ENCODE measurements at places on chromosomes 7 and 10. TPM values are rescaled to one million over a fixed set of nuclear protein-coding genes. Genes with fewer than 3 reads are reported as not detected.
A peak's percentile ranks its signal among the peaks of the same experiment; 100 is the strongest.

DNA sequence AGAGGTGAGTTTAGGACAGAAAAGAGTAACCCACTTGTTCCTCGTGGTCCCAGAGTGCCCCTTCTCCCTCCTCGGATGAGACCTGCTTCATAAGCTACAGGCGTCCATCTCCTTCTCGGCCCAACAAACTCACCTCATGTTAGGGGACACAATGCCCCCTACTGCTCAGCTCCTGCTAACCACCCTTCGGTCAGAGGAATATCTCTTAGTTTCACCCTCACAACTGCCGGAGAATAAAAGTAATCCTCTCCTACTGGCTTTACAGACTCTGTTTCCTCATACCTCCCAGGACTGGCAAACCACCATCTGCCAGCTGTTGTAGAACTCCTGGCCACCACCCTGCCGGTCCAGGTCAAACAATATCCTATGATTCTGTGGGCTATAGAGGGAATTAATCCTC, 3.2 kb downstream of the AKR1B15 start:
- no peak overlapping the region for H3K27ac ChIP-seq
- DNase-seq: peak; percentile 56
- 0 out of 3 replicates have a peak, but pooled peaks cover 2% of the 10 kb centered on the region for H3K4me1 ChIP-seq
- no peaks in the 10 kb centered on the region for H3K36me3 ChIP-seq

DNA sequence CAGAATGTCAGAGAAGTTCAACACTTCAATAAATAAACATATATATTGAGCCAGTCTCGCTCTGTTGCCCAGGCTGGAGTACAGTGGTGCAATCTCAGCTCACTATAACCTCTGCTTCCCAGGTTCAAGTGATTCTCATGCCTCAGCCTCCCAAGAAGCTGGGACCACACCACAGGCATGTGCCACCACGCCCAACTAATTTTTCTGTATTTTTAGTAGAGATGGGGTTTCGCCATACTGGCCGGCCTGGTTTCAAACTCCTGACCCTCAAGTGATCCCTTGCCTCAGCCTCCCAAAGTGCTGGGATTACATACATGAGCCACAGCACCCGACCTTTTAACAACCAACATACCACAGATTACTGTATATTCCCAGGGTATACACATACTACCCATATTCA, 134.2 kb downstream of the JMJD1C start:
- H3K4me1 ChIP-seq: no peaks in the 10 kb centered on the region
- DNase-seq: no peak
- H3K4me3 ChIP-seq: no peak overlapping the region
- H3K27ac ChIP-seq: no peak overlapping the region
- no peaks in the 10 kb centered on the region for H3K36me3 ChIP-seq

GRCh38 chr10:32959006-32959920, 1.2 kb upstream of the ITGB1 start:
- DNase-seq: no peak
- H3K4me3 ChIP-seq: peak overlapping the region; percentile 81
- H3K27me3 ChIP-seq: no peaks in the 10 kb centered on the region
- H3K4me1 ChIP-seq: peaks cover 10% of the 10 kb centered on the region

GRCh38 chr7:87202705-87203104, 16.8 kb downstream of the TMEM243 start:
- H3K36me3 ChIP-seq: peaks cover 21% of the 10 kb centered on the region
- DNase-seq: no peak
- no peaks in the 10 kb centered on the region for H3K27me3 ChIP-seq
- no peaks in the 10 kb centered on the region for H3K4me1 ChIP-seq

The GRM3 gene
- 0.03 TPM for polyA plus RNA-seq

The ADARB2 gene
- polyA plus RNA-seq: not detected

The ANKRD1 gene
- polyA plus RNA-seq: not detected

- H3K27me3 ChIP-seq: no peaks in the 10 kb centered on the region
- no peaks in the 10 kb centered on the region for H3K4me1 ChIP-seq
- peak; percentile 37 for DNase-seq
- H3K4me3 ChIP-seq: no peak overlapping the region
- no peaks in the 10 kb centered on the region for H3K36me3 ChIP-seq
Measured at GRCh38 chr7:37031571-37032257, 307.4 kb upstream of the AOAH start.

The COX19 gene
- 11.1 TPM for polyA plus RNA-seq

GRCh38 chr10:28930514-28931495, 253.5 kb downstream of the BAMBI start:
- no peaks in the 10 kb centered on the region for H3K36me3 ChIP-seq
- H3K27ac ChIP-seq: no peak overlapping the region
- DNase-seq: no peak

The TRIM50 gene
- not detected for polyA plus RNA-seq

DNA sequence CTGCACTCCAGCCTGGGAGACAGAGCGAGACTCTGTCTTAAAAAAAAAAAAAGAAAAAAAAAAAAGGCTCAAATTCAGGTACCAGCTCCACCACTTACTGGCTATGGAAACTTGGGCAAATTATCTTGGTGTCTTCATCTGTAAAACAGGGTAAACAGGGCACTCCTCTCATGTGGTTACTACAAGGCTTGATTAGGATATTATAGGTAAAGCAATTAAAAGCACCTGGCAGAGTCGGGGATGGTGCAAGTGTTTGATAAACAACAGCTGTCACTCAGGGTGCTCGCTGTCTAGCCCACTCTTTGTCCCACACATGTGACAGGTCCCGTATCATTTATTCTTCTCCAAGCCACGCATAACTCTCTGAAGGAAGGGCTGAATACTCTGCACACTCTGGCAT, 96.9 kb downstream of the SORBS1 start:
- DNase-seq: no peak
- H3K4me1 ChIP-seq: peaks cover 3% of the 10 kb centered on the region
- H3K4me3 ChIP-seq: no peak overlapping the region

- no peak overlapping the region for H3K27ac ChIP-seq
- no peak overlapping the region for H3K4me3 ChIP-seq
- H3K27me3 ChIP-seq: peaks cover 76% of the 10 kb centered on the region
- DNase-seq: no peak
Measured at GRCh38 chr10:1406132-1406966, 331.0 kb downstream of the ADARB2 start.

DNA sequence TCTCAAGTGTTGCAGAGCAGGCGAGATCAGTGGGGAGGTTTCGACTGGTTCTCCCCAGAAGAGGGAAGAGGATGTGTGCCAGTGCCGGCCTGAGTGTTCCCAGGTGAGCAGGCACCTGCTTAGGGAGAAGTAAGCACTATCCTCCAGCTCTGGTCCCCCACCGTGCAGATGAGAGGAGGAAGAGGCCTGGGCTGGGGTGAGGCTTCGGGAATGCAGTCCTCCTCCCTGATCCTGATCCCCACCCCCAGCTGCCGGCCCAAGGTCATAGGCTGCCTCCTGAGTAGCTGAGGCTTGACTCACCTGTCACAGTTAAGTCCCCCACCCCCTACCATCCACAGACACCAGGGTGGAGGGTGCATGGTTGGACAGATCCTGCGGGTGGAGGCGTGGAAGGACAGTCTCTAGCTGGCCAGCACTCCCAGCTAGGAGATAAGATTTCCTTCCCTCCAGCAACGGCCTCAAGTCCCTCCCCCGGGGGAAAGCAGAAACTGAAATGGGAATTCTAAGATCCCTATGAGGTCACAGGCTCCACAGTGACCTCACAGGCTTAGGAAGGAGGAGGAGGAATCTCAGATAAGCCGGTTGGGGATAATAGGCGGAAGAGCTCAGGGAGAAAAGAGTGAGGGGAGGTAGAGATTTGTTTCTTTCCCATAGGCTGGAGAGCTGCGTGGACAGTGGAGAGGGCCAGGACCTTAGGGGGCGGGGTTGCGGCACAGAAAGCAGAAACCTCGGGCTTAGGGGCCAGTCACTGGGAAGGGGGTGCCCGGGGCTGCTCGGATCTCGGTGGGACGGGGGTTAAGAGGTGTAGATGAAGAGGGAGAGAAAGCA, 1.0 kb downstream of the LRCH4 start:
- peak overlapping the region; percentile 88 for H3K27ac ChIP-seq
- peaks cover 26% of the 10 kb centered on the region for H3K4me1 ChIP-seq
- no peaks in the 10 kb centered on the region for H3K27me3 ChIP-seq
- peak overlapping the region; percentile 75 for H3K4me3 ChIP-seq

DNA sequence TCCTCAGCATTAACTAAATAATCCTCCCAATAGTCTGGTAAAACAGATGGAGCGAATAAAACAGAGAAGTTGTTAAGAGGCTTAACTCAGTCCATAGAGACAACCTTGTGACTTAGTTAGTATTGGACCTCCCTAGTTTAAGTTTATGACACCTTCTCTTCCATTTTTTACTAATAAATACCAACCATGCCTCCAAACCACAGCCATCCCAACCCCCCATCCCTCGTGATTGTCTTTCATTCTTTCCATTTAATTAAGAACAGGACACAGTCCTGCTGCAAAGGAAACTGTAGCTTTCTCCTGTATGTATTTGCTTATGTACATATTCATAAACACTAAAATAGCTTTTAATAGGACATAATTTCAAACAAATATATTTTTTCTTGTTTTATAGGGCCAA, 238.2 kb downstream of the SEMA3D start:
- H3K27me3 ChIP-seq: no peaks in the 10 kb centered on the region
- no peak overlapping the region for H3K27ac ChIP-seq
- H3K4me3 ChIP-seq: no peak overlapping the region
- H3K4me1 ChIP-seq: no peaks in the 10 kb centered on the region
- DNase-seq: no peak

DNA sequence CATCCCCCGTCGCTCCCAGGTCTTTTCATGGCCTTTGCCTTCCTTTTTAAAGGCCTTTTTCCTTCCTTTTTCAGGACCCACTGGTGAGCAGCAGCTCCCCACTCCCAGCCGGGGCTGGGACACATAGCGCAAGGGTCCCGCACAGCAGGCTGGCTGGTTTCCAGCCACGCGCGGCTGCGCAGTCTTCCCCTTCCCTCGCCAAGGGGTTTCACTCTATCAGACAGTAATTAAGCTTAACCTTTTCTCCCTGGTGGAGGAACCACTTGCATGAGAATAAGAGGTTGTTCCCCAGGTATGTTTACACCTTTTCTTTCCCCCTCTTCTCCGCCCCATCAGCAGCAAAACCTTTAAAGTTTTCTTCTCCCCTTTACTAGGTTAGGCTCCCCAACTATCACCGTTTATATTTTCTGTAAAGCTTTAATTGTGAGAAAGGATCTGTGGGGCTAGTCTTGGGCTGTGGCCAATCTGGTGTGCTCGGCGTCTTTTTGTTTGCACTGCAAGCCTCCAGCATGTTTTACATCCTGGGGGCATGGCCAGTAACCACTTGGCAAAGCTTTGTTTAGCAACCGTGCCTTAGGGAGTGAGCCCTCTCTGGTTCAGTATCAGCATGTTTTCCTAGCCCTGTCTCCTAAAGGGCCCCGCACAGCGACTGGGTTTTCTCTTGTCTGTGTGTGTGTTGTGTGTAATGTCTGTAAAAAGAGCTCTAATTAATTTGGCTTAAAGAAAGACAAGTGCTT, 219.6 kb downstream of the PHF14 start:
- peaks cover 4% of the 10 kb centered on the region for H3K4me1 ChIP-seq
- H3K27me3 ChIP-seq: peaks cover 6% of the 10 kb centered on the region
- no peaks in the 10 kb centered on the region for H3K36me3 ChIP-seq

DNA sequence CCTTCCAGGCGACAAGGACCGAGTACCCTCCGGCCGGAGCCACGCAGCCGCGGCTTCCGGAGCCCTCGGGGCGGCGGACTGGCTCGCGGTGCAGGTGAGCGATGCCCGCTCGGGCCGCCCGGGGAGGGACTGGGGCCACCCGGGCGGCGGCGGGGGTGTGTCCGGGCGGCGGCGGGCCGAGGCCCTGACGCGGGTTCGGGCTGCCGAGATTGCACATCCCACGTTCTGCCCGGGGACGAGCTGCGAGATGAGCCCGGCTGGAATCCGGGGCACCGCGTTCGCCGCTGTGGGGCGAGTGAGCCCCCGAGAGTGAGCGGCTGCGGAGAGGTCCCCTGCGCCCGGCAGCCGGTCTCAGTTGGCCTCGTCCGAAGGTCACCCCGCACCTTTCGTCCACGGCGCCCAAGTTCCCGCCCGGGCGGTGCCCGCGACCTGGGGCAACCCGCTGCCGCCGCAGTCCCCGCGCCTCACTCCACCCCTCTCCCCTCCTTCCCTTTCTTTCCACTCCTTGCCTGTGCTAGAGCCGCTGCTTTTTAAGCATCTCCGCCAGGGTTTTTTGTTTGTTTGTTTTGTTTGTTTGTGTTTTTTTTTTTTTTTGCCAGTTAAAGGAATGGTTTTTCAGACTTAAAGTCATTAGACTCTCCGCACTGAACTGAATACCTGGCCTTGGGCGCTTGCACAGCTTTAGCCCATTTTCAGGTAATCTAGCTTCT, 515 bp downstream of the RALA start:
- no peaks in the 10 kb centered on the region for H3K27me3 ChIP-seq
- H3K4me3 ChIP-seq: peak overlapping the region; percentile 88
- DNase-seq: no peak
- peaks cover 48% of the 10 kb centered on the region for H3K4me1 ChIP-seq
- peak overlapping the region; percentile 79 for H3K27ac ChIP-seq
- no peaks in the 10 kb centered on the region for H3K36me3 ChIP-seq

Data from K562 (cell line).